ENCODE measurements at places on chromosomes 4 and X.

GRCh38 chrX:34655501-34656455, 1.3 kb downstream of the TMEM47 start:
- peak; percentile 4 for DNase-seq

DNA sequence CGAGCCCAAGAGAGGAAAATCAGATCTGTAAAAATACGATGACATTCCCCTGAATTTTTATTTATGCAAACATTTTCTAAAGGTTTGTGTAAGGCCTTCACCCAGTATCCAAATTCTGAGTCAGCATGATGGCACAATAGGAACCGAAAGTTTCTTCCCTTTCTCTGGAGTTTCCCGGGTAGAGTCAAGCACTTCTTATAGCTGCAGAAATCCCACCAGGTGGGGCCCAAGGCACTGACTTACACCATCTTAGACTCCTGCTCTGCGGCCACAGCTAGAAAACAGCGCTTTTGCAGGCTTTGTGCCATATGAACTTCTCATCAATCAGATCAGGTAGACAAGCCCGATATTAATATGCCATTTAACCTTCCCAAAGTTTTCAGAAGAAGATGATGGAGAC, 13.4 kb downstream of the LEF1 start:
- no peak for DNase-seq

- no peak for DNase-seq
Measured at GRCh38 chr4:17624821-17625220, 10.4 kb downstream of the MED28 start.

DNA sequence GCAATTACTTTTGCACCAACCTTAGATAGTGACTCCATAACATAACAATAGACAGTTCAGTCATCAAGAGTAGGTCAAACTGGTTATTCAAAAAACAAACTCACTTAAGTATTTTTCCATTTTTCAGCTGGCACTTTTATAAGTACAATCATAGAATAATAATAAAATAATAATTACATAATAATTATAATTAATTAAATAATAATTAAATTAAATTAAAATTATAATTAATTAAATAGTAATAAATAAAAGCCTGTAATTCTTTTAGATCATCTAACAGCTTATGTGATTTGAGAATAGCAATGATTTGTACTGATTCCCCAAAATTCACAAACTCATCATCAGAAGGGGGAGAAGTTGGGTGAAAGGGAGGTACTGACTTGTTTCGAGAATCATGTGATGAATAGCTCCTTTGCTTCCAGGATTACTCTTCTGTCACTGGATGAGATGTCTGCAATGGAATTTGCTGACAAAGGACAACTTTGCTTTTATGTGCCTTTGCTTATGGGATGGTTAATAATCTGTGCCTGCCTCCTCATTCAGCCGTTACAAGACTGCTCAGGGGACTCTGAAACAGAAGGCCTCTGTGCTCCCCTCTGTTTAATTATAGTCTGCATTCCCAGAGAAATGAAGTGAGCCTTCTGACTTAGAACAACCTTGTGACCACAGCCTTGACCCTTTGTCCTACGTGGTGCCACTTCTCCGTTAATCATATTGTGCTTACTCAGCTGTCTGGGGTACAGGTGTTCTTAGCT, 104.8 kb upstream of the ENPEP start:
- no peak for DNase-seq

GRCh38 chr4:168893807-168894206, 116.2 kb downstream of the CBR4 start:
- no peak for DNase-seq

GRCh38 chr4:30380404-30380998, 339.7 kb upstream of the PCDH7 start:
- peak; percentile 55 for DNase-seq

GRCh38 chr4:3851211-3851610, 85.0 kb downstream of the ADRA2C start:
- no peak for DNase-seq

DNA sequence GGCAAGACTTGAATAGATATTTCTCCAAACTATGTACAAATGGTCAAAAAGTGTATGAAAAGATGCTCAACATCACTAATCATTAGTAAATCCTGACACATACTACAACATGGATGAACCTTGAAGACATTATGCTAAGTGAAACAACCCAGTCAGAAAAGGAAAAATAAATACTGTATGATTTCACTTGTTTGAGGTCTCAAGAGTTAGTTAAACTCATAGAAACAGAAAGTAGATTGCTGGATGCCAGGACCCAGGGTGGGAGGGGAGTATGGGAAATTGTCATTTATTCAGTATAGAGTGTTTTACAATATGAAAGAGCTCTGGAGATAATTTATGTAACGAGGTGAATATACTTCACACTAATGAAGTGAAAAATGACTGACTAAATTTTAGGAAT, 32.4 kb downstream of the PRMT9 start:
- DNase-seq, result no peak

DNA sequence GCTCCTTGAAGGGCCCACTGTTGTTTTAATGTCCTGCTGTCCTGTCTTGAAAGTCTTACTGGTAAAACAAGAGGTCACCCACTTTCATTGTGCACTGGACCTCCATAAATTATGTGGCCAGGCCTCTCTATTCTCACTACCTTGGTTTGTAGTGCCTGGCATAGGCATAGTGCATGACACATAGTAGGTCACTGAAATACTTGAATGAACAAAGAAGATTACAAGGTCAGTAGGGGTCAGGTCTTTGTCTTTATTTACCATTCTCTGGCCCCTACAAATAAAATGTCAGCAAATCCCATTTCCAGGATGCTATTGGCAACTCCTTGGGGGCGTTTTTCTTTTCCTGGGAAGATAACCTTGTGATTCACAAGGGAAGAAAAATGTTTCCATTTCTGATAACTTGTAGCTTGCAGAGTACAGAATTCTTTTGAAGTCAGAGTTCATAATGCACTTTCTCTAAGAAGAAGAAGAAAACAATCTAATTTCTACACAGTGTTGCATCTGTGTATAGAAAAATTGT, 1.4 kb downstream of the PGM2 start:
- no peak for DNase-seq

DNA sequence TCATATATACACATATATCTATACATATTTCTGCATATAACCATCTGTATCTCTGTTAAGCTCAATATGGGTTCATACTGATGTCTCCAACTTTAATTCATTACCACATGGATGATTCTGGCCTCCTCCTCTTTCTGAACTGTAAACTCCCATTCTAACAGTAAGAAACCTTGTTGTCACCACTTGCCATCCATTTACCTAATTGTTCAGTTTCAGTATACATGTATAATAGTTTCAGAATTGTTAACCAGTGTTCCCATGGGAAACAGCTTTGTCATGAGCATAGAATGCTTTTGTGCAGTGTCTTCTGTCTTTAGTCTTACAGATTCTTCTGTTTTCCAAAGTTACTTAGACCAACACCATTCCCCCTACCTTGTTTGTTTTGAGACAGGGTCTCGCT, 35.9 kb downstream of the SLC9A6 start:
- no peak for DNase-seq

DNA sequence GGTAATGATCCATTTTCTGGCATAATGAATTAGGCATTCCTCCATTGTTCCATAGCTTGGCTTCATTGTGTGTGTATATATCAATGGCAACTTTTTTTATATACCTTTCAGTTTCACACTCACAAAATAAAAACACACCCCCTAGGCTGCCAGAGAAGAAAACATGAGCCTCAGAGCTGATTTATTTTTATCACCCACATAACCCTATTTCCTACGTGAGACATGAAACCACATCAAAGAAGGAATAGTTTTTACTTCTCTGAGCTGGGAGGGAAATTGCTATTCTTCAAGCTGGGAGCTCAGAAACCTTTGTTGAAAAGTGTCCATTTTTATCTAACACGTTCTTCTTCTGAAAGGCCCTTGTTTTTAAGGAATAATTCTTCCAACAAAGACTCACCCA, 126.7 kb upstream of the RAI2 start:
- no peak for DNase-seq

GRCh38 chr4:183638436-183638835, 20.5 kb downstream of the RWDD4 start:
- no peak for DNase-seq

GRCh38 chr4:27145597-27145996, 285.0 kb downstream of the STIM2 start:
- DNase-seq, result no peak

GRCh38 chr4:98686847-98687246, 28.4 kb upstream of the TSPAN5 start:
- no peak for DNase-seq

DNA sequence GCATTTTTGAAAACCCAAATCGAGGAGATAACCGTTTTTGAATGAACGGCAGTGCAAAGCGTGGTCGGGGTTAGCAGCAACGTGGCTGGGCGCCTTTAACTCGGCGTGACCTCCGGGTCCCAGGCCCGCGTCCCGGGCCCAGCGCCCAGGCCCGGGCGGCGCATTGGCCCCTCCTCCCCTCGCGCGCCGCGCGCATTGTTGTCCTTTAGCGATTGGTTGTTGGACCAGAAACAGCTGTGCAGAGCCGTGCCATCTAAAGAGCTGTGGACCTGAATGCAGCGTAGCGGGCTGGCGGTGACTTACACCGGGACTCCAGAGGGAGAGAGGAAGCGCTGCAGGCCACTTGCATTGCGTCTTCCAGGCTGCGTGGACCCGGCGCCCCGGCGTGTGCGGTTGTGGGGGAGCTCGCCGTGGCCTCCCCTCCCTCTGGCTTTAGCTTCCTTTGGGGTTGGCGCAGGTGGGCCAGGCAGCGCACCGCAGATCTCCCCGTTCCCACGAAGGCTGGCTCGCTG, at the start of gene STOX2:
Gene STOX2, plus strand, starts transcription at position 227 of the 512 bp plus-strand sequence. CDS start 1,484 bp downstream, outside the sequence.
- peak; percentile 64 for DNase-seq

- DNase-seq, result no peak
Measured at GRCh38 chr4:3296651-3297050, 3.8 kb downstream of the RGS12 start.

DNA sequence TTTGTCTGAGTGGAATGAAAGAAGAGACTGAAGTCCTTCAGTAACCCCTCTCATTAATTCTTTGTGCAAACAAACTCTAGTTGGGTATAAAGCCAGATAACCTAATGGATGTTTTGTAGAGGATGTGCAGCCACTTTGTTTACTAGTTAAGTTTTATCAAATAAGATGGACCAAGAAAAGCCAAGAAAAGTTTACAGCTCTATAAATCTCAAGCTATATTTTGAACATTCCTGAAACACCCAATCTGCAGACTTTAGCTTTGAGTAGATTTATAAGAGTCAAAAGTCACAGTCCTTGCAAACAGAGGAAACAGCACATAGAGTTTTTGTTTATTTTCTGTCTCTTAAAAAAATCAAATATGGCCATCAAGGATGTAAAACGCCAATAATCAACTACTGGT, 452.9 kb downstream of the SPRY1 start:
- no peak for DNase-seq

DNA sequence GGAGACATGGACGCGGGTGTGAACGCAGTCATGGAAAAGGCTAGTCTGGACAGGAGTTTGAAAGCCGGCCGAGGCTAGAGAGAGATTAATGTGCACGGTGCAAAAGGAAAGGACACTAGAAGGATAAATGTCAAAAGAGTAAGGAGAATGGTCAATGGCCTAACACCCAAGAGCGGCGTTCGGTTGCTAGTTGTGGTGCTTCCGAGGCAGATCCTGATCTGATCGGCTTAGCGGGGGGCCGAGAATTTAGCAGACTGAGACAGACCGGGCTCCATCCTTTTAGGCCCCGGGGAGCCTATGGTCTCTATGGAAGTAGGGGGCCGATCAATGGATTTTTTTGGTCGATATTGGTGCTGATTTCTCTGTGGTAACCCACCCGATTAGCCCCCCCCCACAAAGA, 6.9 kb downstream of the GAGE10 start:
- no peak for DNase-seq

DNA sequence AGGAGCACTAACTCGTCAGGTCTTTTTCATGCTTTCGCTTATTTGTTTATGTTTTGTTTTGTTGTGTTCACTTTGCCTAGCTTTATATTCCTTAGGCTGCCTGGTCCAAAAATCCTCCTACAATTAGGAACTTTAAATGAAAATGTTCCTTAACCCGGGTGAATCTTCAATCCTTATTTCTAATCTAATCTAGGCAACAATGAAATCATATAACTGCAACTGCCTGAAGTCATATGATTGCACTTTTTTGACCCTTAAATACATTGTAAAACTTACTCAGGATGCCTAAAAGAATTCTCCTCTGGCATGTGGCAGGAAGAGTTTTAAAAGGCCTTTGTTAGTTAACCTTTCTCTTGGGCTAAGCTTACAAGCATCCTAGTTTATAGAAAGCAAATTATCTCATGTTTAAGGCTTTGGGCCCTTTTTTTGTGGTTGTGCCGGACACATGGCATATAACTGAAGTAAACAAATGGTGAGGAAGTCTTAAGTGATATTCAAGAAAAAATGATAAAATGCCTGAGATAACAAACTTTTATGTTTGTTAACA, 279.4 kb downstream of the FAT4 start:
- DNase-seq, result no peak

GRCh38 chr4:47662975-47663374, 174.9 kb downstream of the CORIN start:
- DNase-seq, result no peak

- no peak for DNase-seq
Measured at GRCh38 chr4:186984105-186984644, 260.5 kb upstream of the FAT1 start.
